ENCODE measurements at places on chromosomes 16 and 17.

DNA sequence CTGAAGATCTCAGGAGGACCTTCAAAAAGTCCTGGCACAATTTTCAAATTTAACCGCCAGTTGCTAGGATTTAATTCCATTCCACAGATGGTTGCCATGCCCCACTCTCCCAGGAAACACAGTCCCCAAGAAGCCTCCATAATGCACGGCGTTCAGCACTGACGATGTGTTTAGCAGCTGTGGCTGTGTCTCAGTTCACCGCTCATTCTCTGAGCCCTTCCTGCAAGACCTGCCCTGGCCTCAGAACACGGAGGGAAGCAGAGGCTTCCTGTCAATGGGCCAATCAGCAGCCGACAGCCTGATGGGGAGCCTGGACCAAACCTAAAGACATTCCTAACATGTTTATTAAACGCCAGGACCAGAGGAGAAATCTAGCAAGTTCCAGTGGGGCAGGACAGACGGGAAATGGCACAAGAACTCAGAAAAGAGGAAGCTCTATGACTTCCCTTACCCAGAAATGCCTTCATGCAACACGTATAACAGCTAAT lies 4.9 kb downstream of the MYLK3 start:
- no peak for DNase-seq

DNA sequence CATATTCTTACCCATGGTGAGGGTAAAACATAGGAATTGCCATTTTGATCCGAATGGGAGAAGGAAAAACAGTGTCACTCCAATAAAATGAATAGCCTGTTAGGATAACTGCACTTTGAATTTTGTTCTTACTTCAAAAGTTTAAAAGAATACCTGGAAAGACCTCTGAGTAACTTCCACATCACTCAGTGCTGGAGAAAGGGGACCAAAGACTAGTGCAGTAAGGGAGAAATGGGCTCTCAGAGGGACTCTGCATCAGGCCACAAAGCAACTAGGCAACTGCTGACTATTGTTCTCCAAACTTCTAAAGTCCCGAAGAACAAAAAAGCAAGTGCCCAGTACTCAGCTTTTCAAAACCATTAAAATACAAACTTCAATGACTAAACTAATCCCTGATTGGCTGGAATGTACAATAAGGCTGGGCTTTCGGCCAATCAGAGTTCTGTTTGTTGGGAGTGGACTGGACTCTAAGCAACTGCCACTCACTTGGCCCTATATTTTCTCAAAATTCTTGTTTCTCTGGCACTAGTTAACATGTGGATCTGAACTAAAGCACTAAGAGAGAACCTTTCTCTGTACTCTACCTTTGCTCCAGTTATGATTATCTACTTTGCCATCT lies 6.2 kb downstream of the DNAJC7 start:
- no peak for DNase-seq

GRCh38 chr17:80768389-80768788 lies 223.3 kb upstream of the CHMP6 start:
- no peak for DNase-seq

DNA sequence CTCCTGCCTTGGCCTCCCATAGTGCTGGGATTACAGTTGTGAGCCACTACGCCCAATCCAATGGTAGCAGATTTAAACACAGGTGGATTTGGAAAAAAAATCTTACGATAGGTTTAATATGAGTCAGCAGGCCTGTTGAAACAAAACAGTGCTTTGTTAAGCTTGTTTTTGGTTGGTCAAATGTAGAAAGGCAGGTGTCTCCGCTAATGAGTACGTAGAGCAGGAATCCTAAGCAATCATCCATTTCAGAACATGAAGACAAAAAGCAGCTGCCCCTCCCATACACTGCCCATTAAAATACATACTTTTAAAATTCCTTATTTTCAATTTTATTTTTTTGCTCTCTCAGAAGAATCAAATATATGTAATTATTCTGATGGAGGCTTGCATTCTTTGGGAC lies 1.9 kb upstream of the WWOX start:
- no peak for DNase-seq

GRCh38 chr17:59427425-59427921 lies 96.0 kb downstream of the YPEL2 start:
- peak; percentile 53 for DNase-seq

GRCh38 chr16:25063102-25063501 lies 47.9 kb upstream of the ARHGAP17 start:
- no peak for DNase-seq

- DNase-seq: no peak
Observed at GRCh38 chr17:77501751-77502625, 361.2 kb downstream of the SEC14L1 start.

DNA sequence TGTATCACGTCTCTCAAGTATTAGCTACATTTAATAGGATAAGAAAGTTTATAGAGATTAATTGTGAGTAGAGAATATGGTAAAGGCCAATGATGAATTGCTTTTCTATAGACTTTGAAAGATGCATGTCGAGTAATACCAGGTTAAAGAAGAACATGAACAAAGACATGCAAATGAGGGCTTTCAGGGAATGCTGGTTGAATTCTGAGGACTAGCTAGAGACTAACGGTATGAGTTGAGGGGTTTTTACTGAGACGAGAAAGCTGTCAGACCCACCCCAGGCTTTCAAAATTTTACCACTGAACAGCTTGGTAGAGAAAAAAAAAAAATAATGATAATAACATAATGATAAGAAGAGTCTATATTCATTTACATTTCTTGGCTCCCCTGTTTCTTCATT lies 796.0 kb upstream of the CDH8 start:
- no peak for DNase-seq

GRCh38 chr16:19238406-19238805 lies 47.1 kb upstream of the CLEC19A start:
- no peak for DNase-seq

GRCh38 chr17:58303971-58304749 lies 23.4 kb upstream of the MPO start:
- DNase-seq: no peak

GRCh38 chr17:60318326-60318725 lies 73.6 kb downstream of the USP32 start:
- no peak for DNase-seq

GRCh38 chr17:4635823-4636375 lies 5.6 kb downstream of the ALOX15 start:
- DNase-seq: no peak

GRCh38 chr16:58629733-58630640 lies at the start of gene CNOT1:
Gene CNOT1 (minus strand): TSS chr16:58629826. CDS start chr16:58599337, 30,489 bp downstream.
- peak; percentile 90 for DNase-seq

- DNase-seq: no peak
Observed at GRCh38 chr17:8586766-8587165, 43.8 kb downstream of the MYH10 start.

GRCh38 chr17:50816771-50817751 lies 18.3 kb upstream of the WFIKKN2 start:
- DNase-seq: peak; percentile 23

DNA sequence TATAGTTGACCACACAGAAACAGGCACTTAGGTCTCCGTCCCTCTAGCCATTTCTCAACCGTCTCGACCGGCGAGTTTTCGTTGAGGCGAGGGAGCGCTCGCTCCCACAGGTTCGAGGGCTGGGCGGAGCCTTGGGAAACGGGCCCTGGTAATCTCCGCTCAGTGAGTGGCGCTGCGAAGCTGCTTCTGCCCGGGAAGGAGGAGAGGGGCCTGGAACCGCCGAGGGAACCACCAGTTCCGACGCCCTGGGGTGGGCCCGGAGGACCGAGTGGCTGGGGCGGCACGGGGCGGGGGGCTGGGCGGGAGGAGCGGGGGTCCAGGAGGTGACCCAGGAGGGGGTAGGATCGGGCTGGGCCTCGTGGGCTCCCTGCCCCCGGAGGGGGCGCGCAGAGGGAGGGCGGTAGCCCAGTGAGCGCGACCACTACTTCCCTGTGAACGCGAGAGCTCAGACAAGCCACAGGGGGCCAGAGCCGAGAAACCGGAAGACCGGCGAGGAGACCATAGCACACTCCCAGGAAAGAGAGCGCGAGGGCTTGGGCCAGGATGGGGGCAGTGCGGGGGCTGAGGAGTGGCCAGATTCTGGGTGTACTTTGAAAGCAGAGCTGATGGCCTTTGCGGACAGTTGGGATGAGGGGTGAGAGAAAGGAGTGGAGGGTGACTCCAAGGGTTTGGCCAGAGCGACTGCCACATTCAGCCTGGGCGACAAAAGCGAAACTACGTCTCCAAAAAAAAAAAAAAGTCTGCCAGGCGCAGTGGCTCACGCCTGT lies 29.9 kb upstream of the ARL4D start:
- peak; percentile 80 for DNase-seq
